Smooth muscle cell of the umbilical artery (primary cell): ENCODE measurements at places on chromosomes 16 and 17. TPM values are rescaled to one million over a fixed set of nuclear protein-coding genes. Genes with fewer than 3 reads are reported as not detected.

KRT27 gene
- total RNA-seq, result not detected in 2 replicates

KCNG4 gene
- not detected in 2 replicates for total RNA-seq

BCL6B gene
- total RNA-seq, result under 0.01 TPM in 1 of 2 replicates, not detected in the other

NEUROD2 gene
- total RNA-seq, result not detected in 2 replicates

ORC6 gene
- 2.4 and 10.2 TPM in 2 replicates for total RNA-seq

GRIN2A gene
- total RNA-seq, result not detected in 2 replicates

GPRC5C gene
- 0.09 and 0.89 TPM in 2 replicates for total RNA-seq

TBC1D3 gene
- total RNA-seq, result not detected in 2 replicates

ABCC6 gene
- total RNA-seq, result 0.18 and 0.59 TPM in 2 replicates

FSCN2 gene
- total RNA-seq, result 1.2 and 2.7 TPM in 2 replicates

CSH2 gene
- total RNA-seq, result not detected in 2 replicates

MEIOC gene
- total RNA-seq, result under 0.01 and 0.05 TPM in 2 replicates

SEPTIN12 gene
- not detected in 2 replicates for total RNA-seq

LGALS9B gene
- not detected in 2 replicates for total RNA-seq

LPO gene
- total RNA-seq, result 0.59 TPM in 1 of 2 replicates, not detected in the other

CNTD1 gene
- total RNA-seq, result 0.05 TPM in 1 of 2 replicates, not detected in the other

TLCD2 gene
- total RNA-seq, result 2.8 and 3.6 TPM in 2 replicates

KRTAP1-5 gene
- 0.23 and 0.30 TPM in 2 replicates for total RNA-seq

ITGA2B gene
- total RNA-seq, result under 0.01 and 0.14 TPM in 2 replicates

GPR179 gene
- under 0.01 and 0.14 TPM in 2 replicates for total RNA-seq

VMO1 gene
- 1.5 TPM in 1 of 2 replicates, not detected in the other for total RNA-seq

ZSCAN10 gene
- total RNA-seq, result not detected in 2 replicates

QPRT gene
- total RNA-seq, result 31.1 and 57.9 TPM in 2 replicates

SRP68 gene
- 41.3 and 66.1 TPM in 2 replicates for total RNA-seq

PRAC2 gene
- total RNA-seq, result not detected in 2 replicates

VTN gene
- 3.4 and 51.4 TPM in 2 replicates for total RNA-seq

ABR gene
- 39.2 and 82.4 TPM in 2 replicates for total RNA-seq

TEX19 gene
- not detected in 2 replicates for total RNA-seq

GLP2R gene
- total RNA-seq, result under 0.01 TPM in 1 of 2 replicates, not detected in the other

TPPP3 gene
- total RNA-seq, result 0.46 and 0.59 TPM in 2 replicates

PIK3R6 gene
- total RNA-seq, result not detected in 2 replicates

NGFR gene
- total RNA-seq, result under 0.01 and 0.28 TPM in 2 replicates

TERB1 gene
- under 0.01 TPM in 1 of 2 replicates, not detected in the other for total RNA-seq

SLFN13 gene
- total RNA-seq, result 0.89 and 1.2 TPM in 2 replicates

GABARAP gene
- 153 and 179 TPM in 2 replicates for total RNA-seq

AANAT gene
- total RNA-seq, result 0.37 TPM in 1 of 2 replicates, not detected in the other

CDRT15 gene
- not detected in 2 replicates for total RNA-seq

RAB40C gene
- total RNA-seq, result 11.3 and 15.8 TPM in 2 replicates

TBKBP1 gene
- 6.2 and 9.6 TPM in 2 replicates for total RNA-seq

PRKCB gene
- total RNA-seq, result under 0.01 and 0.30 TPM in 2 replicates

SLC5A10 gene
- not detected in 2 replicates for total RNA-seq

METTL22 gene
- 31.2 and 36.8 TPM in 2 replicates for total RNA-seq

CHCT1 gene
- not detected in 2 replicates for total RNA-seq

TAT gene
- not detected in 2 replicates for total RNA-seq

PYDC1 gene
- not detected in 2 replicates for total RNA-seq

KRT36 gene
- not detected in 2 replicates for total RNA-seq

KRT31 gene
- not detected in 2 replicates for total RNA-seq

RAB26 gene
- total RNA-seq, result 2.3 and 3.0 TPM in 2 replicates

TGFB1I1 gene
- total RNA-seq, result 47.8 and 74.7 TPM in 2 replicates

TENT4B gene
- total RNA-seq, result 9.2 and 13.0 TPM in 2 replicates

BAIAP3 gene
- total RNA-seq, result 0.65 and 0.89 TPM in 2 replicates

TUBG2 gene
- 11.9 and 13.2 TPM in 2 replicates for total RNA-seq
